GM04504 (cell line): ENCODE measurements at places on chromosomes 6 and 20.

DNA sequence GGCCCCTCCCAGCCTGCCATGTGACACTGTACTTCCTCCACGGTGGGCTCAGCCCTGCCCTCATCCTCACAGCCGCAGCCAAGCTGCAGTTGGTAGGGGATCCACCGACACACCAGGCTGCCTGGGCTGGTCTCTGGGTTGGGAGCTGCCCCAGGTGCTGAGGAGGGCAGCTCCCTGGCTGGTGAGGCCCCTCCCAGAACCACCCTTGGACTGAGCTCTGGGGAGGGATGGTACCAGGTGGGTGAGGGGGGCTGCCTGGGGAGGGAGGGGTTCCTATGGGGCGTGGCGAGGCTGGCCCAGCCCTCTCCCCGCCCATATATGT lies 185 bp upstream of the TNFRSF6B start:
- DNase-seq: no peak

- DNase-seq: no peak
Observed at GRCh38 chr6:143177706-143178105, 117.0 kb downstream of the AIG1 start.

DNA sequence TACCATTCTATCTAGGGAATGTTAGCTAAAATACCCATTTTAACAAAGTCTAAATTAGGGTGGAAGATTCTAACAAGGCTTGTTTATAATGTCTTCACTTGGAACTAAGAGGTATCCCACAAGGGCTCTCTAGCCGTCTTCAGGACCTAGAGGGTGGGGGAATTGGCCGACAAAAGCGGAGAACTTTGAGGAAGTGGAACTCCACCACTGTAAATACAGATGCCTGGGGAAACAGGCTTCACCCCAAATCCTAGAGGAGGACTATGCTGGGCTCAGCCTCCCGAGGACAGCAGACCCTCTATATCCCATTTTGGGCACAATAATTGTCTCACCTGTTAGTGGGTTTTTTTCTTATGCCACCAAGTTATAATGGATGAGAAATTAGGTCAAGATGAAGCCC lies 58.0 kb upstream of the TFB1M start:
- no peak for DNase-seq

GRCh38 chr6:27966044-27966443 lies 9.0 kb downstream of the OR2B6 start:
- DNase-seq: no peak

GRCh38 chr6:119495230-119495683 lies 145.7 kb upstream of the MAN1A1 start:
- DNase-seq: no peak

DNA sequence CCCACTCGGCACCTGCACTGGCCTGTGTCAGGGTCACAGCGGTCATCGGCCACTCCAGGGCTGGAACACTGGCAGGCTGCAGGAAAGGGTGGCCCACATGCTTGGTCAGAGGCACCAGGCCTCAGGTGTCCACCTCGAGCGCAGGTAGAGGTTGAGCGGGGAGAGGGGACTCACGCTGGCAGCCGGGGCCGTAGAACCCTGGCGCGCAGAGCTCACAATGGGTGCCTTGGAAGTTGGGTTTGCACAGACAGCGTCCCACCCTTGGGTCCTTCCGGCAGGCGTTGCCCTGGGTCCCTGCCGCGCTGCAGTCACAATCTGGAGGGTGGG lies 28.9 kb downstream of the LAMA5 start:
- DNase-seq: no peak

GRCh38 chr6:74879976-74880375 lies 325.9 kb downstream of the COL12A1 start:
- no peak for DNase-seq

DNA sequence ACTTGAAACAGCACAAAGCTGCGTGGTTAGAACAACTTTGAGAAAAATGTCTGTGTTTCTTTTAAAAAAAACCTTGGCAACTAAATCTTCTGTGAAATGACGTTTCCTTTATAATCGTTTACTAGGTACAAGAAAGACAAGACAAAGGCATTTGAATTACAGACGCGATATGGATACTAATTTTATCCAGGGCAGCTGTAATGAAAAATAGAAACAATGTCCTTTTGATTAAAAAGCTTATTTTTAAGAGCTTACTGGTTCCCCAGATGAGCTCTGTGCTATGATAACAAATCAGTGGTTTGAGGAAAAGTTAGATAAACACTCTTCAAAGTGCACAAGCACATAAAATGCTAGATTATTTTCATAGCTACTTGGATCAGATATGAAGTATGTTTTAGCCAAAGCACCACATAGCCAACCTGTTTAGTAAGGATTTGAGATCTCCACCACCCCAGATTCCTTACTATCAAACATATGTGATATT lies 1.6 kb upstream of the SYNCRIP start:
- no peak for DNase-seq

DNA sequence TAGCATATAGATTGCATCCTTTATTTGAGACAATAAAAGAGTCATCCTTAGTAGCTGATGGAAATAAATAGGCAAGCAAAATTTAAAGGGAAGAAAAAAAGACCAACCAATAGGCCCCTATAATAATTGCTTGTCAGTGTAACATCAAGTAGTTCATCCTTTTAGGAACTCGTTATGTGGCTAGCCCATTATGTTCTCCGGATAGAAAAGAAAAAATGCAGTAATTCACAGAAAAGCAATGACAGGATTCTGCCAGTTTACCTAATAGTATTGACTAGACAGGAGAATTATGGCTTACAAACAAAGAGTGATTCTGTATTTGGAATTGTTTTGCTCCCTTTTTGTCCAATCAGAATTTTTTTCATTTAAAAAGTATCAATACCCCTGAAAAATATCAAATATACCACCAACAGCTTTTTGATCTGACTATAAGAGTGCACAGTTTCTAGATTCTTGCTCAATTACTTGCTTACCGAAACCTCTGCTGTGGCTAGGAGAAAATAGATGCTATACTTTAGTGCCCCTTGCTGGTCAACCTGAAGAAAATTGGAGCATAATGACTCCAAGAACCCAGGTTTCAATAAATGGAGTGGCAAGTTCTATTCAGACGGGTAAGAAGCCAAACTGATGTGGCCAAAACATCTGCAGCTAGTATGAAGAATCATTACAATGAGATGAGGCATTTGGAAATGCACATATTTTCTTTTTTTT lies 91.5 kb upstream of the SASH1 start:
- peak; percentile 42 for DNase-seq
